ENCODE measurements at places on chromosomes 3 and 15.

- no peak for DNase-seq
These were observed 61.6 kb upstream of the ETV5 start for GRCh38 chr3:186170516-186170915.

DNA sequence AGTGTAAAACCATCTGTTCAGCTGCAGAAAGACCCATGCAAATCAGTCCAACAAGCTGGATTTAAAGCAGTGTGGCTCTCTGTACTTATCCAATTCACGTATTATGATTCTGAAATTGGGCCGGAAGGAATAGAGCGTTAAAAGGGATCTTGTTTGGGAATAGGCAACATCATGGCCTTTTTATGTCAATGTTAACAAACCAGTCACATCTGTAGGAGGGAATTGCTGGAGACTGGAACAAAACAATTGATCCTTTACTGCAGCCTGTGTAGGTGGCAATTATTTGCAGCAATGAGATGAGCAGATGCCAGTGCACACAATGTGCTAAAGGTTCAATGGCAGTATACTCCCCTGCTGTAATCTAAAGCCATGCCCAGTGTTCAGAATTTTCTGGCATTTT is 887.4 kb upstream of the ROBO1 start:
- DNase-seq = no peak

- DNase-seq = no peak
These were observed 61.8 kb downstream of the RUBCN start for GRCh38 chr3:197674741-197675562.

DNA sequence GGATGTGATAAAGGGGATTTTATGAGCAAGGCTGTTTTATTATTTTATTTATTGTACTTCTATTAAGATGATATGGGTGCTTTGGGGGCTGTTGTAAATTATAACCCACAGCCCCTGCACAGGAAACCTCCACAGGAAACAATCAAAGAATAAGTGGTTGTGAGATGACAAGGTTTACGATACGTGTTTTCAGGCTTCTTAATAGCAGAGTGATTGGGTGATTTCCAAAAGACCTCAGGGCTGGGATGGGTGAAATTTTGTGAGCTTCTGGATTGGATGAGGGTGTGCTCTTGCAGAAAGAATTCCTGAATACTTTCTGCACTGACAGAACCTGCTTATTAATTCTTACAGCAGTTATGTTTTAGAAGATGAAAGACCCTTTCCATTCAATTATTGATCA is 21.4 kb downstream of the CHL1 start:
- DNase-seq = no peak

- no peak for DNase-seq
These were observed 373.1 kb downstream of the MFSD1 start for GRCh38 chr3:159174715-159175692.

GRCh38 chr3:161800985-161801559 is 304.5 kb downstream of the OTOL1 start:
- no peak for DNase-seq

DNA sequence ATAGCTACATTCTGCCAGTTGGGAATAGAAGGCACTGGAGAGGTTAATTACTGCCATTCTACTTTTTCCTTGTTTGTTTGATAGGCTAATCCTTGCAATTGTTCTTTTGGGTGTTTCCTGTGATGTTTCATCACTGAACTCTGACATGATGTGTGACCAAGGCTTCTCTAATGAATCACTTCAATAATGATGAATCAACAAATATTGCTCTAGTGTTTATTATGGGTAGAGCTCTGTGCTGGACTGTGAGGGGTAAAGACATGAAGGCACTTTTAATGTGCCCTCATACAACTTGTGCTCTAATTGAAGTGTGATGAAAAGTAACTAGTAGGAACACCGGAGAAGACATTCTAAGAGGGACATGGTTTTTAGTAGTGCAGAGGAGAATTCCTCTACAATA is 233.6 kb downstream of the WDR72 start:
- DNase-seq = no peak

DNA sequence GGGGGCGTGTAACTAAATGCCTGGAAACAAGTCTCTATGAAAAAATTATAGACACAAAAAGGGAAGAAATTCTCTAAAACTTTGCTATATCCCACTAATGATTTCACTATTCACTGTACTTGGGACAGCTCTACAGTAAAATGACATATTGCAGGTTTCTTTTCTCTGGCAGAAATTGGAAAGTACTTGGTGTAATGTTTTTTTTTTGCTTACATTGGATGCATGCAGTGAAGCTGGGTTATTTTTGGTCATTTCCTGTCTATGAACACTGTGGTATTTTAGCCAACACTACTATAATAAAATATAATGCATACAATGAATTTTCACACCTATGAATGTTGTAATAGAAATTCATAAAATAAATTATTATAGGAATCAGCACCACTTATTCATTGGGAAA is 109.7 kb downstream of the LRRC49 start:
- no peak for DNase-seq

- DNase-seq = no peak
These were observed 284.4 kb downstream of the FOXP1 start for GRCh38 chr3:71299160-71299559.

DNA sequence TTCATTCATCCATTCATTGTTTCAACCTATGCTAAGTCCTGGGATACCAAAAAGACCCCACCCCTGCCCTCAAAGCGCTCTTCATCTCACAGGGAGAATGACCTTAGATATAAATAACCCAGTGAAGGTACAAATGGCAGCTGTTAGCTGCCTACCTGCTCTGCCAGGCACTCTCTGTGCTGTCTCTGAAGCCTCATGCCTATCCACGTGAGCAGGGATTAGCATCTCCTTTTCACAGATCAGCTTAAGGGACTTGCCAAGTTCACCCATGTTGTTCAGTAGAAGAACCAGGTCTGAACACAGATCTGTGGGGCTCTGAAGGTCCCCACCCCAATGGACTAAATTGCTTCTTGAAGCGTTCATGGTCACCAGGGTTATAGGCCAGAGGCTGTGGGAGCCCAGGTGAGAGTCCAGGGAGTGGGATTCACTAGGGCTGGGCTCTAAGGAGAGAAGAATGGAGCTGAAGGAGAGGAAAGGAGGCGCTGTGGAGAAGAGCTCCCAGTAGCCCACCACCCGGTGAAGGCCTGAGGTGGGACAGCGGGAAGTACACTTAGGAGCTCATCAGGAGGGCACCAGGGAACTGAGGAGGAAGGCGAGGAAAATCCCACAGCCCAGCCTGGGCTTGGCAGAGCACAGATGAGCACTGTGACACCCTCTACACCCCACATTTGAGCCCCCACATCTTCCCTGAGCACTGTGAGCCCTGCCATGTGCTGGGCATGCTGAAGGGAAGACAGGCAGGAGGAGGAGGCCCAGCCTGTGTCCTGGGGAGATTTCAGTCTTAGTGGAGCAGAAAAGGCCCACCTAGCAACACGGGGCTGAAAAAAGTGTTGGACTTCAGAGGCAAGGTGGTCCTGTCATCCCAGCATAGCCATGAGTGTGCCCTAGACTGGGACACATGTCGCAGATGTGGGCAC is 20.4 kb downstream of the RBP1 start:
- no peak for DNase-seq

DNA sequence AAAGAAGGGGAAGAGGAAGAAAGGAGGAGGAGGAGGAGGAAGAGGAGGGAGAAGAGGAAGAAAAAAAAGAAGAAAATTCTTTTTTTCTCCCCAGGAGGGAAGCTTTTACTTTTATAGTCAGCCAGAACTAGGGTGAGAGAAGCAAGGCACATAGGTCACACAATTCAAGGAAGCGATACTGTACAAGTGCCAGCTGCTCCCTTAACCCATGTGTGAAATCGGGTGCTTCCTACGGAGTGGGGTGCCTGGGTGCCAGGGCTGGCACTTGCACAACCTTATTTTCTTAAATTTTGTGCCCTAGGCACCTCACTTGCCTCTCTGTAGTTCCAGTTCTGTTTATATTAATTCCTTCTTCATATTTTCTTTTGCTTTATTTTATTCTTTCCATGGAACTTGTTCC is 150.4 kb downstream of the LIPC start:
- DNase-seq = no peak

DNA sequence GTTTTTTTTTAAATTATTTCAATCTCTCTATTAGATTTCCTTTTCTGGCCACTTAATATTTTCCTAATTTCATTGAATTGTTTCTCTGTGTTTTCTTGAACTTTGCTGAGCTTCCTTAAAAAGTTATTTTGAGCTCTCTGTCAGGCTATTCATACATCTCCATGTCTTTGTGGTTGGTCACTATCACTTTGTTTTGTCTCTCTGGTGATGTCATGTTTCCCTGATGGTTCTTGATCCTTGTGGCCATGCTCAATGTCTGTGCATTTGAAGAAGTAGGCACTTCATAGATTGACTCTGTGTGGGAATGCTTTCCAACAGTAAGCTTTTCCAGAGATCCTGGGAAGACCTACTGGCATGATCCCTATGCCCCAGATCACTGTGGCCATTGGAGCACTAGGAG is 18.6 kb downstream of the CD200R1 start:
- DNase-seq = no peak

DNA sequence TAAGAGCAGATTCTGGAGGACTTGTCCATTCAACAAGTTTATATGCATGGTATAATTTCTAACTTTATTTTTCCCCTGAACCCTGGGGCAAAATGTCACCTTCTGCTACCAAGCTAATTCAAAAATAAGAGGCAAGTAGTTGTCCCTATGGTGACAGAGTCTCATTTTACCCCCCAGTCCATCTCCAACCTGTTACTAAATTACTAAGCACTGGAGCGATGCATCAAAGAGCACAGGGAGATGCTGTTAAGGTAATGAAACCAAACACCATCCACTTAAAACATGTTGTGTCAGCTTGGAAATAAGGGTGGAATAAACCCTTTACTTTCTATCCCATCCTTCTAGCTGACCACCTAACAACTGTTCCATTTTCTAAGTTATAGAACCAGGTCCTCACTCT is 417.4 kb upstream of the ATP11B start:
- DNase-seq = no peak

GRCh38 chr15:39833515-39833981 is 50.9 kb upstream of the FSIP1 start:
- DNase-seq = no peak

GRCh38 chr3:52786330-52787215 is 8.0 kb upstream of the ITIH3 start:
- no peak for DNase-seq

DNA sequence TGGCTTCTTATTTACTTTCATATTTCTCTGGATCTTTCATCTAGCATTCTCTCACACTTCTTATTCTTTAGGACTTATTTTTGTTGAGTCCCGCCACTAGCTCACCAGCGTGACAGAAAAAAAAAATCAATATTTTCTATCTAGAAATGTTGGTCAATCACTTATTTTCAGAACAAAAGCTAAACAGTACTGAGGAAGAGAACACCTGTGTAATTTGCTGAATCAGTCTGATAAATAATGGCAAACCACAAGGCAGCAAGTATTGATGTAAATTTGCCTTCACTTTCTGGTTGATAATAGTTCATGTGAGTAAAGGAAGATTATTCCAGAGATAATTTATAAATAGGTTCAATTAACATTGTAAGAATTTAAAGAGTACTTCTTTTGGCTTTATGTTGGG is 179.2 kb downstream of the BCHE start:
- DNase-seq = no peak

- no peak for DNase-seq
These were observed 63.9 kb downstream of the GLCE start for GRCh38 chr15:69224383-69224782.

DNA sequence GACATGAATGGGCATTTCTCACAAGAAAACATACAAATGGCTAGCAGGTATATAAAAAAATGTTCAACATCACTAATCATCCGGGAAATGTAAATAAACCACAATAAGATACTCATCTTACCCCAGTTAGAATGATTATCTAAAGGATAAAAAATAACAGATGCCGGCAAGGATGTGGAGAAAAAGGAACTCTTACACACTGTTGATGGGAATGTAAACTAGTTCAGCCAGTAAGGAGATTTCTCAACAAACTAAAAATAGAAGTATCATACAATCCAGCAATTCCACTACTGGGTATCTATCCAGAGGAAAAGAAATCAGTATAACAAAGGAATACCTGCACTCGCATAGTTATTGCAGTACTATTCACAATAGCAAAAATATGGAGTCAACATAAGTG is 124.2 kb downstream of the SATB1 start:
- no peak for DNase-seq

DNA sequence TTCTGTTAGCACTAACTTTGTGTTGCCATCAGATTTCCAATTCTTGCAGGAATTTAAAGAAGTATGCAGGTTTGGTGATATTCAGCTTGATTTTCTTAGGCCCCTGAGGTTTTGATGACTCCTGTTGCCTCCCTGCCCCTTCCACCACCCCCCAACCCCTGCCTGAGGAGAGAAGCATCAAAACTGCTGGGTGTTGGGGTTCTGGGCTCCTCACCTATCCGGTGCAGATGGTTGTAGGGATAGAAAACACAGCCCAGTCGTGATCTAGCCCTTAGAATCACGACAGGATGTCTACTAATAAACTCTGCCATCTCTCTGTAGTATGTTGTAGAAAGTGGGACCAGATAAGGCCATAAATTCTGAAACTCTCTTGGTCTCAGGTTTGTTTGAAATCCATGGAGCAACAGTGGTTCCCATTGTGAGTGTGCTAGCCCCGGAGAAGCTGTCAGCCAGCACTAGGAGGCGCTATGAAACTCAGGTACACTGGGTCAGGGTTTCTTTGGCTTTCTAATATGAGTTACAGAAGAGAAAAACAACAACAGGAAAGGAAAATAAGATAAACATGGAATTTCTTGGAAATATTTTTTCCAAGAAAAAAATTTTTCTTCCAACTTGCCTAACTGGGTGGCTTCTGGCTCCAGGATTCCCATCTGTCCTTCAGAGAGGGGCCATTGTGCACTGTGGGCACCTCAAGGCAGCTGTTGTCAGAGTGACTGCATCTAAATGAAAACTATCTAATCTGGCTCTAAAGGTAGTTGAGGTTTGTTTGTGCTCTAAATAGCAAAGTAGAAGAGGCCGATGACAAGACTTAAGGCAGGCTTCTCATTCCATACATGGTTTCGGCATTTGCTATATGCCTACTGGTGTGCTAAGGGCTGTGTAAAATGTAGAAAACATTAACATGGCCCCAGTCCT is 8.7 kb downstream of the SRP14 start:
- DNase-seq = no peak

DNA sequence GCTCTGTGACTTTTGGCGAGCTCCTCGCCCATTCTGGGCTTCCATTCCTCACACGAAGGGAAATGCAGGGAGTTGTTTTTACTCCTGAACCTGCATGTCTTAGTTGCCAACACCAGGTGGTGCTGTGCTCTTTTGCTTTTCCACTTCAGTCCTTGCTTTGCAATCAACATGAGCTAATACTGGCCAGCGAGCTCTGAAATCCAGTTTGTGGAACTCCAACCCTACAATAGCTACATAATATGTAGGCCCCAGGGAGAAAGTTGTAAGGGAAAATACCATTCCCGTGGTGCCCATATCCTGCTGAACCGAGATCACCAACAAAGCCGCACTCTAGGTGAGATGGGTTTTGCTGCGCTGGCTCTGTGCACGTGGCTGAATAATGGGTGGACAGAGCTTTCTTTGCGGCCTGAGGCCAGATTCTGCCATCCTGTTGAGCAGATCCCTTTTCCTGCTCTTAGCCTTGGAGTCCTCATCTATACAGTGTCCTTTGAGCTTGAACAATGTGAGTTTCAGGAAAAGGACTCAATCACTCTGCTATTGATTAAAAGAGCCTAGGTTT is 25.0 kb downstream of the LSM3 start:
- no peak for DNase-seq

Data from stimulated activated CD4-positive, alpha-beta T cell treated with anti-CD3 and anti-CD28 coated beads, Interleukin-15, amount 100 ng/mL, for 1 hour (primary cell).